ENCODE measurements at places on chromosomes 2 and 18.

GRCh38 chr2:20291106-20291564 lies 59.5 kb downstream of the PUM2 start:
- DNase-seq = no peak

DNA sequence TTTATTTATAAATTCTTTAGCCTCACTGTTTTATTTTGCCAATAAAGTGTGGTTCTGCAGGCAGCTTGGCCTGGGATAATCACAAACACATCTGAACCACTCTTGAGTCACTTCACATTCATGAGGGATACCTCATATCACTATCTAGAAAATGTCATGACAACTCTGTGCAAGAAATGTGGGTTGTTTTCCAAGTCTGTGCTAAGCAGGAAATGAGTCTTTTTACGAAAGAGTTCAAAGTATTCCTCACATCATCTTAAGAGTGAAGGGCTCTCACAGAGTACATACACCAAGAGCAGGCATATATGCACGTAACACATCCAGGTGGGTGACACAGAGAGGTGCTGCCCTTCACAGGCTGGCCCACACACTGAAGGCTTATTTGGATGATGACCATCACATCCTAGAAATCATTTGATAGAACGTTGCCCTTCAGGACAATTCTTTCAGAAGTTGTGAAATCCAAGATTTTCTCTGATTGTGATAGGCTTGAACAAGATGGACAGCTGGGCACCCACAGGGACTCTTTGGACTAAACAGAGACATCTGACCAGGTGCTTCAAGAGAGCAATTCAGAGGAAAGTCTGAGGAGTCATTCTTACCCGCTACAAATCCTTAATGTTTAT lies 811.1 kb upstream of the LRATD1 start:
- DNase-seq = no peak

- no peak for DNase-seq
Observed at GRCh38 chr2:217890445-217890844, 112.3 kb downstream of the TNS1 start.

DNA sequence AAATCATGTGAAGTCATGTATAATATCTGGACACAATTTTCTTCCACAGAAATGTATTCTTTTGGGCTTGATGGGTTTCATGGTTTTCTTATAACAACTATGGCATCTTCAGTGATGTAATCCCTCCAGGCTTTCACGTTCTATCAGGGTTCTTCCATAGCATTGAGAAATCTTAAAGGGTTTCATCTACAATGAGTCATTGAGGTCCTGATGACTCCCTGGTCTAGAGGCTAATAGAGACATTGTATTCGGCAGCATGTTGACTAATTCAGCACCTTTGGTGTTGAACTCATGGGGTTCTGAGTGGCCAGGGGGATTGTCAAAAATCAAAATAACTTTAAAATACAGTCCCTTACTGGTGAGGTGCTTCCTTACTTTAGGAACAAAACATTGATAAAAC lies 614.0 kb upstream of the CRIM1 start:
- DNase-seq = no peak

DNA sequence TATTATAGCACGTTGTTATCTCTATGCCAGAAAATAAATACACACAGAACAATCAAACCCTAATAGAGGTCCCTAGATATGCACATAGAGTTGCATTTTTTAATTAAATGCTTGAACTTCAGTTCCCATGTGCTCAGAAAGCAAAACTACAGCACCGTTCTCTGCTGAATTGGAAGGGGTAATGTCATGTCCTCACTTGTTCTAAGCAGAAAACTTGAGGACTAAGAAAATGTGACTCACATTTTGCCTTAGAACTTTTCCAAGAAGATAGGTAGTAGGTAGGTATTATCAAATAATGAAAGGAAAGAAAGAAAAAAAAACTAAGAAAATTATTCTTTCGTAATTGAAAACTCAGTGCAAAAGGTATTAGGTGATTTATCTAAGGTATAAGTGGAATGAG lies 607.3 kb downstream of the ERBB4 start:
- no peak for DNase-seq

DNA sequence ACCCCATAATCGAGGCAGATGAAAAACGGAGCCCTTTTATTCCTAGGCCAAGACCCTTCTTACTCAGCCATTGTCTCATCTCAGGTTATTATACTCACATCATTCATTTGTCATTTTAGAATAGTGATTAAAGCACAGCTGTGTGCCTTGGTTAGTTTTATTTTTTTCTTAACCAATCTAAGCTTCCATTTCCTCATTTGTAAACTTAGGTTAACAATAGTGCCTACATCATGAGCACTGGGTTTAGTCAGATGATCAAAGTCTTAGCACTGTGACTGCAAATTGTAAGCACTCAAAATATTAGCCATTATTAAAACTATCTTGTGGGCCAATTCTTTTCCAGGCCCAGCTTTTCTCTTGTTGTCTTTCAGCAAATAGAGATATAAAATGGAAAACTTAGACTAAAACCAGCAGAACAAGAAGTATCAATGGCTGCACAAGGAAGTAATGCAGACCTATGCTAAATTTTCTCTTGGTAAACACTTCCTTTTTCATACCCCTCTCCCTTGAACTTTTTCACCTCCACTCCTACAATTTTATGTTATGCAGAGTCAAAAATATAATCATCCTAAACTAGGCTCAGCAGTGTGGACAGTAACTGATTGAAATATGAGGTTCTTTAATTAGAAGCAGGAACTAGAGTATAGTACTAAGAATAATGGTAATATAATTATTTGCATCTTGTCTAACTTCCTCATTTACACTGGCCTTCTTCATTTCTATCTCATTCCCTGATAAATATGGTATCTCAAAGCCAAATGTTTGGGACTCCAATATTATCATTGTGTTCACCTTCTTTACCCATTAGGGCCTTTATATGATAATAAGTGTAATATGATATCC lies 21.5 kb upstream of the GALNT3 start:
- DNase-seq = no peak

DNA sequence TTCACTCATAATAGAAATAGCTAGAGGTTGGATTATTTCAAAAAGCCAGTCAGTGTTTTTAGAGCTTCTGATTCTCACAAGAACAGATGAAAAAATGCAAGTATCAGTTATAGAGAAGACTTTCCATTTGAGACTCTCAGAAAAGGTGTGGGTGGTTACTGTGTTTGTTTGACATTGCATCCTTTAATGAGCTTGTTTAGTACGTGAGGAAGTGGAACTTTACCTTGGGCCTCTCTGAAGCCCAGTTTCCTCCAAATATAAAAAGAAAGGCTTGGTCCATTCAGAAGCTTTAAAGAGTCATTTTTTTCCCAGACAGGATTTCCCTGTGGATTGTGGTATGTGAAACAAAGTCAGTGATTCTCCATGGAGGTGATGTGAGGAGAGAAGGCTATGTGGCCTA lies 89.9 kb upstream of the RANBP2 start:
- DNase-seq = no peak

- DNase-seq = no peak
Observed at GRCh38 chr2:5453220-5454050, 238.7 kb upstream of the SOX11 start.

DNA sequence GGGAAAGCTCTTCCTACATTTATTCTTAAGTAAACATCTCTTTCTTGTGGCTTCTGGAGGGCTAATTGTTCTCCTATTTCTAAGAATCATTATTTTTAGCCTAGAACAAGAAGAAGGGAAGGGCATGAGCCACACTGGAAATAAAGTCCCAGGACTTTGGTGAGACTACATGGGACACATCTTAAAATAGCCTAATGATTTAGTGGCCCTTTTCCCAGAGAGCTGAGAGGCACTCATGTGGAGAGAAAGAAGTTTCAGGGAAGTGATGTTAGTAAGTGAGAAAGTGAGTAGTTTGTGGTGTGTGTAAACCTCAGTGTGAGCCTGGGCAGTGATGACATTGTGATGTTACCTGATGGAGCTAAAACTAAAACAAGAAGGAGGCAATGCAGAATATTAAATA lies 14.6 kb downstream of the ITGA4 start:
- no peak for DNase-seq

GRCh38 chr2:146388757-146389156 lies 1456.1 kb upstream of the ACVR2A start:
- no peak for DNase-seq

All from CD4-positive, alpha-beta T cell (primary cell).